ENCODE measurements at places on chromosomes 6 and 20. TPM values are rescaled to one million over a fixed set of nuclear protein-coding genes. Genes with fewer than 3 reads are reported as not detected.

GRCh38 chr6:57068061-57068460, 21.6 kb downstream of the KIAA1586 start:
- H3K27me3 ChIP-seq = no peaks in the 10 kb centered on the region
- no peak for DNase-seq
- H3K36me3 ChIP-seq = no peaks in the 10 kb centered on the region
- no peaks in the 10 kb centered on the region for H3K4me1 ChIP-seq
- no peak overlapping the region for H3K4me3 ChIP-seq
- H3K27ac ChIP-seq = no peak overlapping the region

DNA sequence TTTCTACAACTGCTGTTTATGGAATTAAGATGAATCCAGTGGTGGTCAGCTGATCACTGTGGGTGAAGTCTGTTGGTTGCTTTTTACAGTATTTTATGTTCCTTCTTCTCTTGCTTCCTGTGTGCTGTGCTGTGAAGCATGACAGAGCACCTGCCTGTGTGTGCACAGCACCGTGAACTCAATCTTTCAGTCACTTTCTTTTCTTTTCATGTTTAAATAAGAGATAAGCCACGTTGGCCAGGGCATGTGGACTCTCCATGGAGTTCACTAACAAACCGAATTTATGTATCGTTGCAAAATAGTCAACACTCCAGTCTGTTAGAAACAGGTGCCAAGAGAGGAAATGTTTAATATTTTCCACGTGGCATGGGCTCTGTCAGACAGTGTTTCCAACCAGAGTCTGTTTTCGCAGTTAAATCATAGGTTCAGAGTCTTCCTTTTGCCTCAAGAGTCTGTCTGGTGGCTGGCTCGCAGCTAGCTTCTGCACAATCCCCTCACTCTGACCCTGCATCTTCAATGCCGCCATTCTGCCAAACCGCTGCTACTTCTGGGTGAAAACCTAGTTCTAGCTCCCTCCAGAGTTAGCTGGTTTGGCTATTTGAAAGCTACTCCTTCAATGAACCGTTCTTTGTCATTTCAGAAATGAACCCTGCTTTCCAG, 73.2 kb downstream of the QRSL1 start:
- H3K4me1 ChIP-seq = no peaks in the 10 kb centered on the region
- H3K27ac ChIP-seq = no peak overlapping the region
- peaks cover 2% of the 10 kb centered on the region for H3K27me3 ChIP-seq
- no peaks in the 10 kb centered on the region for H3K36me3 ChIP-seq
- H3K4me3 ChIP-seq = no peak overlapping the region
- peak; percentile 29 for DNase-seq

- H3K27ac ChIP-seq = peak overlapping the region; percentile 74
- peaks cover 85% of the 10 kb centered on the region for H3K4me1 ChIP-seq
- DNase-seq = no peak
- peaks cover 28% of the 10 kb centered on the region for H3K36me3 ChIP-seq
- H3K27me3 ChIP-seq = no peaks in the 10 kb centered on the region
- H3K4me3 ChIP-seq = peak overlapping the region; percentile 89
Measured at GRCh38 chr6:154230393-154230792, 126.2 kb downstream of the IPCEF1 start.

ADAM33 gene
- not detected for total RNA-seq

- H3K4me3 ChIP-seq = peak overlapping the region; percentile 22
- DNase-seq = no peak
- H3K27me3 ChIP-seq = no peaks in the 10 kb centered on the region
- peaks cover 8% of the 10 kb centered on the region for H3K36me3 ChIP-seq
- peaks cover 59% of the 10 kb centered on the region for H3K4me1 ChIP-seq
Measured at GRCh38 chr6:85673198-85674139, 30.8 kb upstream of the SYNCRIP start.

TOX2 gene
- total RNA-seq = 9.2 TPM

DNA sequence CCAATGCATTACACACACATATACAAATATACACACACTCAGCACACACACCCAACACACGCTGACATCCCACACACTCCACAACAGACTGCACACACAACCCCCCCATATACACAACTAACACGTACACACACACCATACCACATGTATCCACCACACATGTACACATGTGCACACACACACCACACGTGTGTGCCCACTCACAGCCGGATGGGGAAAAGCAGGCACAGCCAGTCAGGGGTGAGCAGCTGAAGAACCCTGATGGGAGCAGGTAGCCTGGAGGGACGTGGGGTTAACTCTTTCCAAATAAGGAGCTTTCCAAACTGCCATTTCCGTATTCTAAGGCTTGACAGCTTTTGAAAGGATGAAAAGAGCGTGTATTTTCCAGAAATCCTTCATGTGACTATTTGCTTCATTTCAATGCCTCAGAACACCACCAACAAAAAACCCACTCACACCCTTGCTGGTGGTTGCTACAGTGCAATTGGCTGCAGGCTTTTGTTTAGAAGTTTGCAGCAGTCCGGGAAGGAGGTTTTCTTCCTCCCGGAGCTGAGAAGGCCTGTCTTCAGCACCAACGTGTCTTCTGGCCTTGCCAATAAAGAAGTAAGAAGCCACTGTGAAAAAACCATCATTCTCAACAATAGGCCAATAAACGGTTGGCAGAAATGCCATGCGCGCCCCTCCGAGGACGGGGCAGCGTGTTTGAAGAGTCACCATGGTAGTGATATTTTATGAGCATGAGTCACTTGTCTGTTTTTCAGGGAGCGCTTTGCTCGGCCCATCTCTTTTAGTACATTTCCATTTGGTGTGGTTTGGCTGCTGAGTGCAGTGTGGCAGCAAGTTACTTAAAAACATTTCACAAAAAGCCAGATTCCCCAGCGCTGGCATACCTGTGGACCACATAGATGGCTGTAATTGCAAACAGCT, 131.3 kb upstream of the GMDS start:
- H3K27me3 ChIP-seq = no peaks in the 10 kb centered on the region
- H3K4me1 ChIP-seq = no peaks in the 10 kb centered on the region
- DNase-seq = no peak
- H3K27ac ChIP-seq = no peak overlapping the region

KIAA1755 gene
- not detected for total RNA-seq

- H3K4me1 ChIP-seq = no peaks in the 10 kb centered on the region
- no peaks in the 10 kb centered on the region for H3K27me3 ChIP-seq
- no peak overlapping the region for H3K27ac ChIP-seq
- H3K4me3 ChIP-seq = no peak overlapping the region
- peaks cover 7% of the 10 kb centered on the region for H3K36me3 ChIP-seq
- DNase-seq = no peak
Measured at GRCh38 chr20:13517831-13518230, 120.9 kb downstream of the TASP1 start.

Measured in CD4-positive, CD25-positive, alpha-beta regulatory T cell (primary cell).